HFFc6 (cell line): ENCODE measurements at places on chromosomes 4 and X.

DNA sequence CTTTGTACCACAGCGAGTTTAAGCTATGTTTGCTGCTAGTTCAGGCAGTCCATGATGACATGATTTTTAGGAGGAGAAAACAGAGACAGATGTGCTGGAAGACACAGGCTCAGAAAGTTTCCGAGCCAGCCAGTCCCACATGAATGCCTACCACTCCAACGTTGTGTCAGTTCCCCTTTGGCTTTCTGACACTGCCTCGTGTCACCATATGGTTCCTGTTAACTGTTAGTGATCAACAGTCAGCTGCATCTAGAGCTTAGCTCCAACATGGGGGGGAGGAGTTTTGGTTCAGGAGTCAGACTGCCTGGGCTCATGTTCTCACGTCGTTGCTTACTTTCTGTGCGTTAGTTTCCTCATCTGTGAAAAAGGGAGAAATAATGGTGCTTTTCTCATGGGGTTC is 343.7 kb downstream of the MID1IP1 start:
- DNase-seq, result no peak

- peak; percentile 64 for DNase-seq
Observed at GRCh38 chr4:8241895-8242696, 27.5 kb upstream of the HTRA3 start.

- peak; percentile 64 for DNase-seq
Observed at GRCh38 chr4:152162331-152162697, 373.6 kb downstream of the FBXW7 start.

DNA sequence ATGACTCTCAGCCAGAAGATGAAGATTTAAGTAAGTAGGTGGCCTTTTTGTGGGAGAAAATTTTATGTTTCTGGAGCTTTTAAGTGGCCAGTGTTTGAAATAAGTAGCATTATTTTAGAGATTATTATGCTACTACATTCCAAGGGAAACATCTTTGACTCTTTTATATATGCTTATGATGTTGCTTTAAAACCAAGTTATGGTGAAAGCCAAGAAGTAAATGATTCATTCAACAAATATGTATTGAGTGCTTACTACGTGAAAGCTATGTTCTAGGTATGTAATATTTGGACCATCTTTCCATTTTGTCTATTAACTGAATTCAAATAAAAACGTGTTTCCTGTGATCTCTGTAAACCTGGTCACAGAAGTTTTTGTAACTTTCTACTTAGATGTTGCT is 58.3 kb downstream of the ZFX start:
- peak; percentile 7 for DNase-seq

DNA sequence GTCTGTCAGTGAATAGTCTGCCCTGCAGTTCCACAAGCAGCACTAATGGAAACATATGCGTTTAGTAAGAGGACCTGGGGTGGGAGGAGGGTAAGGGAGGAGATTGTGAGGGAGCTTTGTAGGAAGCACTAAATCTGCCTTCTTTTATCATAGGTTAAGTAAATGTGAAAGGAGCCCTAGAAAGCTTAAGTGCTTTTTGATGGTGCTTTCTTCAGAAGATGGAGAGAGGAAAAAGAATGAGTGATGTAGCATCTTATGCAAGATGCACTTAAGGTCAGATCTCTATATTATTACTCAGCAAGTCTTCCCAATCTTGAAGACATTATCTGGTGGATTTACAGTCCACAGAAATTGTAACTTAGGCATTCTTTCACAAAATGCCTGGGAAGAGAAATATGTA is 322.7 kb downstream of the PDHA2 start:
- no peak for DNase-seq

DNA sequence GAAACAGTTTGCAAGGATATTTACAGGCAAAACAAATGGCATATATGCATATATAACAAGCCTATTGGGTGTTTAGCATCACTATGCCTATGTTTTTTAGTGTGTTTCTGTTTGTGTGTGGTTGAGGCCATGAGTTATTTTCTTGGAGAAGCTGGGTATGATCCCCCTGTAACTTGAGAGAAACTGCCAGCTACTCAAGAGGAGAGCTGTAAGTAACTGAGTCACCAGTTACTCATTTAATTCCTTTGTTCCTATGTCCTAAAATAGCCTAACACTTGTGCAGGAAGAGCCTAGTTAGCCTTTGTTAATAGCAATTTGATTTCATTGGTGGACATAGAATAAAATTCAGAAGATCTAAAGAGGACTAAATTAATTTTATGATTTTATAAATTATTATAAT is 79.1 kb downstream of the PWWP3B start:
- no peak for DNase-seq
